ENCODE measurements at places on chromosomes 13 and 19. TPM values are rescaled to one million over a fixed set of nuclear protein-coding genes. Genes with fewer than 3 reads are reported as not detected.

The MYO1F gene
- 16.6 TPM for total RNA-seq

GRCh38 chr19:51107406-51108065 is 673 bp downstream of the CTU1 start:
- H3K36me3 ChIP-seq: no peaks in the 10 kb centered on the region
- H3K27ac ChIP-seq: peak overlapping the region; percentile 70
- H3K27me3 ChIP-seq: no peaks in the 10 kb centered on the region
- DNase-seq: no peak

The TNFRSF19 gene
- not detected for total RNA-seq

- no peak for DNase-seq
- H3K4me3 ChIP-seq: no peak overlapping the region
- H3K27ac ChIP-seq: no peak overlapping the region
Measured at GRCh38 chr19:5192568-5192967, 148.0 kb downstream of the PTPRS start.
